DMS79 (cell line): ENCODE measurements at places on chromosomes 7 and 10.
A peak's percentile ranks its signal among the peaks of the same experiment; 100 is the strongest.

- no peak for DNase-seq
Observed at GRCh38 chr10:23742807-23743206, 303.9 kb downstream of the OTUD1 start.

DNA sequence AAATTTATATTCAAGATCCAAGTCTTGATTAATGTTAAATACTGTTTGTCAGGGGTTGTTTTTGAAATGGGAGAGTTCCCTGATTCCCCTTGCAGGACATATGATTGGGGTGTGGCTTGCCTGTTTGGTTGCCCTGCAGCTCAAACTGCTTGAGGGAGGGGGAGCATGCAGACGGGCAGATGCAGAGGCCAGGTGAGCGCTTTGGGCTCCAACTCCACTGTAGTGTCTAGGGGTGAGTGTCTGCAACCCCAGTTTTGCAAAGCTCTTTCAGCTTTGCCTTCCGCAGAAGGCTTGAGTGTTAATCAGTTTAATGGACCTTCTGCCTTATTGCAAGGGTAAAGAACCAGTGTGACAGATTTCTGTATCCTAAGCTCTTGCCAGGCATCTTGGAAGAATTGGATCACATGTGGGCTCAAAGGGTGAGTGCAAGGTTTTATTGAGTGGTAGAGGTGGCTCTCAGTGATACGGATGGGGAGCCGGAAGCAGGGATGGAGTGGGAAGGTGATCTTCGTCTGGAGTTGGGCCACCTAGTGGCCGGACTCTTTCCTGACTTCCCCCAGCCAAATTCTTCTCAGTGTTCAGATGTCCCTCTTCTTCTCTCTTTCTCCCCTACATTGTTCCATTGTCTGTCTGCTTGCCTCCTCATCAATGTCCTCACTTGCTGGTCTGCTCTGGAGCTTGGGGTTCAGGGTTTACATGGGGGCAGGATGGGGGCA lies 479.7 kb downstream of the ATRNL1 start:
- DNase-seq = no peak

- no peak for DNase-seq
Observed at GRCh38 chr7:138282997-138283396, 177.1 kb upstream of the TRIM24 start.

- peak; percentile 6 for DNase-seq
Observed at GRCh38 chr10:42933448-42934340, 143.2 kb upstream of the RET start.

DNA sequence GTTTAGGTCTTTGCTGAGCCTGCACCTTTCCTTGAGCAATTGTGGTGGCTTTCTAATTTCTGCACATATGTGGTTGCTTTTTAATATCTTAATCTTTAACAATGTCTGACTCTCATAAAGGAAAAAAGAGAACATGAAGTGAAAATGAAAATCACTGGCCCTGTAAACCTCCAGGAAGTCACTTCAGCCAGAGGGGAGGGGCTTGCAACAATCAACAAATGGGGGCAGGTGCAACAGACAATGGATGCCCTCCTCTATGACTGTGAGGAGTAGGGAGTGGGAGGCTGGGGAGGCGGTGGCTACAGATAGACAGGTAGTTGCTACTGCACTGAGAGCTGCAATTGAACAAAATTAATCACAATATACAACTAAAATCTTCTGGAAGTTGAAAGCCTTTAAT lies 1377.4 kb downstream of the XPNPEP1 start:
- DNase-seq = no peak

GRCh38 chr7:68820321-68820720 lies 778.0 kb upstream of the AUTS2 start:
- no peak for DNase-seq

DNA sequence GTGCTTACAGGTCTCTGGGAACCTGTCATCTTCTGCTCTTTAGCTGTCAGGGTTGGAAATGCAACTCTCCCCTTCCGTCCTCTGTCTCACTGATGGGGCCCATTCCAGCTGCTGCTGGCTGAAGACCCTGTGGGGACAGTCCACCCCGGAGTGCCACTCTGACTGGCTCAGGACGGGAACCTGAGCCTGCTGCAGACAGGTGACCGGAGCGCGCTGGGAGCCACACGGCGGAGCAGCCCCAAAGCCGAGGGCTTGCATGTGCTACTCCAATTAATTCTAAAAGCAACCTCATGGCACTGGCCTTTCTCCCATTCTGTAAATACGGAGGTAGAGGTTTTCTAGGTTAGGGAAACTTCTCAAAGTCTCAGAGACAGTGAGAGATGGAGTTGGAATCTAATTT lies 223.5 kb upstream of the PITRM1 start:
- no peak for DNase-seq

DNA sequence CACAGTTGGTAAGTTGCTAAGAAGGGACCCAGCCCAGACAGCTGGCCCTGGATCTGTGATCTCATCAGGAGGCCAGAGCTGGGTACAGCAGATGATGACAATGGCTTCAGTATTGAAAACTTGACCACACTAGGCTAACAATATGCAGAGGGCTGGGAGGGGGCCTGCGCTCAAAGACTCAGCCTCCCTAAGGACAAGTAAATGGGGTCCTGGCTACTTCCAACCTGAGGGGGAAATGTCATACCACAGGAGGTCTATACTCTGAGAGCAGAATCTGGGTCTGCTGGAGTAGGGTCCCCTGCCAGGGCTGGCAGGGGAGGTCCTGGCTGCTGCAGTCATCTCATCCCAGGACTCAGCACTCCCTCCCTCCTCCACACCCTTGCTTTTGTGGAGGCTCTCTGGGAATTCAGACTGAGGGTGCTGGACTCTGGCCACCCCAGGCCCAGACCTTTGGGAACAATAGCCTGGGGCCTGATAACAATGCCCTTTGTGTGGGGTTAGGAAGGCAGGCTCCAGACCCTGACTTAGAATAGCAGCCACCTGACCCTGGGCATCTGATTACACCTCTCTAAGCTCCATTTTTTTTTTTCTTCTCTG lies 1.4 kb downstream of the FXYD4 start:
- no peak for DNase-seq

GRCh38 chr7:44215531-44215930 lies 14.8 kb downstream of the YKT6 start:
- DNase-seq = peak; percentile 73

DNA sequence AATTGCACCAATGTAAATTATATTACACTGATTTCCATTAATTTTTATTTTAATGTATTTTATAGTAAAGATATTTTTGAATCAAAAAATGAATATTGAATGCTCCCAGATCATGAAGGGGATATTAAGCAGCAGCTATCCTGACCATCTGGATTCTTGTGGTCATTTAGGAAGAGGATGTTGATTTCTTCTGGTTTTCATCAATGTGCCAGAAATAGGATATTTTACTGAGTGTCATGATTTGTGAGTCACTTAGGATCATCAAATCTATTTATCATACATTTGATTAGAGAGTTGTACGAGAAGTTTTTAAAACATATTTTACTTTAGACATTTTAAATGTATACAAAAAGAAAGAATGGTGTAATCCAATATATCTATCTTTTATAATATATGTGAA lies 366.3 kb upstream of the CHRM2 start:
- DNase-seq = no peak

GRCh38 chr7:37354656-37355131 lies 94.0 kb downstream of the ELMO1 start:
- no peak for DNase-seq

DNA sequence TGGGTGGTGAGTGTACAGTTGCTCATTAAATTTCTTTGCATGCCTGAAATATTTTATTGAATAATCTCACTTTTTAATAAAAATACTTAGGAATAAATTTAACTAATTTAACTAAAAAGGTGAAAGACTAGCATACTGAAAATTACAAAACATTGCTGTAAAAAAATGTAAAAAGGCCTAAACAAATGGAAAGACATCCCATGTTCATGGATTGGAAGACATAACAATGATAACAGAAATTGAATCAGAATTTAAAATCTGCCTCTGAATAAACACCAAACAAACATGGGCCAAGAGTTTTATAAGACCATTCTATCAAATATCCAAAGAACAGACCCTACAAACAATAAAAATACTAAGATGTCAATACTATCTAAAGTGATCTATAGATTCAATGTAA lies 66.9 kb downstream of the LRRC17 start:
- no peak for DNase-seq

DNA sequence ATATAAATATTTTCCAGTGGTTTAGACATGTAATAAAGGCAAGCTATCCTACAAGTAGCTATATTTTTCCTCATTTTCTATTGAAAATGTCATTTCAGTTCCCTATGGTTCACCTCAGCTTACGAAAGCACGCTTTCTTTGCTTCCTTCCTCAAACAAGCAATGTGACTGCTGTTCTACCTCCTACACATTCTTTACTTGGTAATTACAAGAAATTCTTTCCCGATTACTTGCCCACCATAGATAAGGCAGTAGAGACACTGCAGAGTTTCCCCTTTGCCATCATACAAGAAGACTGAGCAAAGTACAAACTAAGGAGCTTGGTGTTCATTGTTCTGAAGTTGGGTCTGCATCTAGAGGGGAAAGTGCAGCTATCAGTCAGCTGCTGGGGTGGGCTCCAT lies 249.4 kb downstream of the CRPPA start:
- DNase-seq = no peak
